ENCODE measurements at places on chromosomes 1 and 21.

GRCh38 chr1:159113596-159114433 is 37.2 kb upstream of the AIM2 start:
- no peak overlapping the region for H3K27ac ChIP-seq
- no peak overlapping the region for H3K4me3 ChIP-seq
- peaks cover 7% of the 10 kb centered on the region for H3K4me1 ChIP-seq
- DNase-seq: no peak

DNA sequence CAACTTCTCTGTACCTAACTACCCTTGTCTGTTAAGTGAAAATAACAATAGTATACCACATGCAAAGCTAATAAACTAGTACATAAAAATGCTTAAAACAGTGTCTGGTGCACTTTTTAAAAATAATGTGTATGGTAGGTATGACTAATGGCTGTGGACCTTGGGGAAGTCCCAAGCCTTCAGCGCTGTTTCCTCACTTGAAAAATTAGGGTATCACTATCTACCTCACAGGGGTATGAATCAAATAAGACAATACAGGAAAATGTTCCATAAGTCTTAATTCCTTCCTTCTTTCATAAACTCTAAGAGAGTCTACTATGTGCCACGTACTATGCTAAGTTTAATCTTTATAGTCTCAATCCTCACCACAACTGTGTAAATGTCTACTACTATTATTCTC is 32.0 kb downstream of the EGLN1 start:
- no peak for DNase-seq
- no peak overlapping the region for H3K27ac ChIP-seq
- no peak overlapping the region for H3K4me3 ChIP-seq
- peaks cover 4% of the 10 kb centered on the region for H3K36me3 ChIP-seq
- H3K4me1 ChIP-seq: peaks cover 16% of the 10 kb centered on the region

DNA sequence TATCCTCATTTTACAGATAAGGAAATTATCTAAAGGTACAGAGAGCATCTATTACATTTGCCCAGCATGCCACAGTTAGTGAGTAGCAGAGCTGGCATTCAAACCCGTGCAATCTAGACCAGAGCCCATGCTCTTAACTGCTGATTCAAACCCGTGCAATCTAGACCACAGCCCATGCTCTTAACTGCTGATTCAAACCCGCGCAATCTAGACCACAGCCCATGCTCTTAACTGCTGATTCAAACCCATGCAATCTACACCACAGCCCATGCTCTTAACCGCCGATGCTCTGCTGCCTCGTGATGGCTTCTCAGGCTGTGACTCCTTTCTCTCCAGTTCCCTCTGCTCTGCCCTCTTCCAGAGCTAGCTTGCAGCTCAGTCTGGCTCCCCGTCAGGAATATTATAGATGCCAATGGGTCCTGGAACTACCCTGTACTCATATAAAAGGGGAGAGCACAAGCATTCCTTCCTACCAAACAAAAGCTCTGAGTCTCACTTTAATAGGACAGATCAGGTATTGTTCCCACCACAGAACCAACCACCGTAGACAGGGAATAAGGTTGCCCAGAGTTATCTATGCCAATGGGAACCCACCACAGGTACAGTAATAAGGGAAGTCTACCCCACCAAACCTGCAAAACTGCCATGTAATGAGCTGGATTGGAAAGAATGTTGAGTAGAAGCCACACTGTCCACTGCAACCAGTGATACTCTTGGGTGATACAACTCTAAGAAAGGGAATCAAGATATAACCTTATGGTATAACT is 78.4 kb downstream of the SMYD3 start:
- DNase-seq: no peak
- H3K4me1 ChIP-seq: peaks cover 5% of the 10 kb centered on the region
- H3K4me3 ChIP-seq: no peak overlapping the region
- H3K36me3 ChIP-seq: no peaks in the 10 kb centered on the region

DNA sequence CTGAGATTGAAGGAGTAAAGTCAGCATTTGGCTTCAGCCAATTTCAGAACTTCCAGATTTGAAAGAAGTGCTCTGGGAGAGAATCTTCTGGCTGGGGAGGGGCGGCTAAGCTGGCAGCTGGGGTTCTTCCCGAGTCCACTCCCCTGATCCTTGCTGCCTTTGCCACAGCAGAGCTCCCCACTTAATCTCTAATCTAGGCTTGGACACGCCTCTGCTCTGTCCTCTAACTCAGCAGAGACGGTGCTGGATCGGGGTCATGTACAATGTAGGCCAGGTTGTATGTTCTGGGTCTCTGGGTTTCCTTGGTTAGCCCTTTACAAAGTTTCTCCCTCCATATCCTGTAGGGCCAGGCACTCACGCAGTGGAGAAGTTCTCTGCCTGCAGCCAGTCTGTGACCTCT is 10.1 kb upstream of the GSTM3 start:
- H3K4me3 ChIP-seq: no peak overlapping the region
- H3K4me1 ChIP-seq: no peaks in the 10 kb centered on the region
- H3K27me3 ChIP-seq: peaks cover 3% of the 10 kb centered on the region
- DNase-seq: no peak
- no peaks in the 10 kb centered on the region for H3K36me3 ChIP-seq

DNA sequence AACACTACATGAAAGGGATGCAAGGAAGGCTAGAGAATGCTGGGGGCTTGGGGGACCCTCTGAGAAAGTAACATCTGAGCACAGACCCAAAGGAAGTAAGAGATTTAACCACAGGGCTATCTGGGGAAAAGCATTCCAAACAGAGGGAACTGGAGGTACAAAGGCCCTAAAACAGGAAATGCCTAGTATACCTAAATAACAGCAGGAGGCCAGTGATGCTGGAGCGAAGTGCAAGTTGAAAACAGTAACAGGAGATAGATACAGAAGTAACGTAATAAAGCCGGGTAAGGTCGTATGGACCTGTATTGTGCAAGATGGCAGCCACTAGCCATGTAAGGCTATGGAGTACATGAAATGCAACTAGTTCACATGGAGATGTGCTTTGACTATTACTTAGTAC is 52.1 kb downstream of the CD34 start:
- peaks cover 38% of the 10 kb centered on the region for H3K4me1 ChIP-seq
- H3K27me3 ChIP-seq: peaks cover 2% of the 10 kb centered on the region
- no peak overlapping the region for H3K4me3 ChIP-seq
- peaks cover 13% of the 10 kb centered on the region for H3K36me3 ChIP-seq

GRCh38 chr1:214018386-214019268 is 30.9 kb downstream of the PROX1 start:
- no peak for DNase-seq
- peaks cover 4% of the 10 kb centered on the region for H3K36me3 ChIP-seq
- no peak overlapping the region for H3K4me3 ChIP-seq
- no peak overlapping the region for H3K27ac ChIP-seq

DNA sequence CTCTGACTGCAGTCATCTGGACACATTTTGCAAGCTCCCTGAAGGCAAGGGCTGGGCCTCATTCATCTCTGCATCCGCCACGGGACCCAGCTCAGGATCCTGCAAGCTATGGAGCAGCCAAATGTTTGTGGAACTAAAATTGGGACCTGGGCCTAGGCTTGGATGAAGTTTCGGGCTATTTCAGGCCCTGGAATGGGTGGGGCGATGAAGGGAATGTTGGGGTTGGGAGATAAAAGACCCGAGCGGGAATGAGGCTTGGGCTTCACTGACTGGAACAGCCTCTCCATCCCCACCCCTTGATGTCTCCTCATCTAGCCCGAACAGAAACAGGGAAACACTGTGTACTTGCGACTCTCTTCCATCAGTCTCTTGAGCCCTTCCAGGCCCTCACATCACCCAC is 7.3 kb upstream of the AHCYL1 start:
- no peak overlapping the region for H3K27ac ChIP-seq
- H3K36me3 ChIP-seq: no peaks in the 10 kb centered on the region
- DNase-seq: no peak

DNA sequence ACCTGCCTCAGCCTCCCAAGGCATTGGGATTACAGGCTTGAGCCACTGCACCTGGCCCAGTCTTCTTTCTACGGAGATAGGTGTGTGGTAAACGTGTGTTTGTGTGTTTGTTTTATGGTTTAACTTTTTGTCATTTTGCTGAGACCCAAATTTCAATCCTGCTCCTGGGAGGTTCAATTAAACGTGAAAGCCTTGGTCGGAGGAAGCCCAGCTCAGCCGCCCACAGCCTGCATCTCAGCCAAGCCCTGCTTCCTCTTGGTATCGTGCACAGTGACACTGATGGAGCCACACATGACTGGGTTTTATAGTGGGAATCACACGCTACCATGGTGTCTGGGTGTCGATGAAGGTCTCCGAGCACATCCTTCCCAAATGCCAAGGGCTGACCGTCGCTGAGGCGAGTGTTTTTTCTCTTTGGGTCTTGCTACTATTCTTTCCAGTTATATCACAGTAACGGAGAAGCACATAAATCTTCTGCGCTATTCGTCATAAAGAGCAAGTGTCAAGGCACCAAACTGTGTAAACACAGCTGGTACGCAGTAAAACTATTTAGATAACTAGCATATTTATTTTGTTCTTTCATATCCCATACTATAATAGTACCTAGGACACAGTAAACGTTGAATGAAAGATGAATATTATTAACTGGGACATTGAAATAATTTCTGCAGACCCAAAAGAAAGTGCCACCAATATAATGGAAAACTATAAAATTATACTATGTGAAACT is 39.3 kb downstream of the HLCS start:
- H3K4me3 ChIP-seq: peak overlapping the region; percentile 51
- H3K4me1 ChIP-seq: peaks cover 38% of the 10 kb centered on the region
- DNase-seq: no peak
- H3K27ac ChIP-seq: no peak overlapping the region
- H3K27me3 ChIP-seq: no peaks in the 10 kb centered on the region

- H3K4me3 ChIP-seq: peak overlapping the region; percentile 85
- peak overlapping the region; percentile 59 for H3K27ac ChIP-seq
- H3K27me3 ChIP-seq: peaks cover 20% of the 10 kb centered on the region
- peaks cover 3% of the 10 kb centered on the region for H3K36me3 ChIP-seq
Measured at GRCh38 chr1:202145068-202145743, 669 bp upstream of the ARL8A start.

DNA sequence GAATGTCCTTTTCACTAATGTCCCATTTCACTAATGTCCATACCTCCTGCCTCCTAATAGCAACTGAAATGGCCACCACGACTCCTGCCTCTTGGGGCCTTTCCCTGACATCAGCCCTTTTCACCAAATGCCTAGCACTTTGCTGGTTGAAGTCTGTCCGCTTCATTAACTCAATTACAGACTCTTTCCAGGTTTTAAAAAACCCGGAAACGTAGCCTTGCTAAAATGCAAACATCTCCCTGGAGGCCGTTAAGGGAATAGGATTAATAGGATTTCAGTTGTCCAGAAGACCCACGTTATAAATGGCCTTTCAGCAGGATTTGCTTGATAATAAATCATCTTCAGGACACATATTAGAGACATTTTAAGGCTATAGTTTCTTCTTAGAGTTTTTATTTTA is 25.7 kb upstream of the ERO1B start:
- H3K4me1 ChIP-seq: no peaks in the 10 kb centered on the region
- H3K27me3 ChIP-seq: peaks cover 1% of the 10 kb centered on the region
- DNase-seq: no peak
- H3K4me3 ChIP-seq: no peak overlapping the region
- H3K27ac ChIP-seq: no peak overlapping the region

GRCh38 chr1:114155706-114156105 is 2.0 kb upstream of the SYT6 start:
- peaks cover 13% of the 10 kb centered on the region for H3K36me3 ChIP-seq
- H3K27ac ChIP-seq: peak overlapping the region; percentile 68
- no peak overlapping the region for H3K4me3 ChIP-seq
- DNase-seq: no peak

DNA sequence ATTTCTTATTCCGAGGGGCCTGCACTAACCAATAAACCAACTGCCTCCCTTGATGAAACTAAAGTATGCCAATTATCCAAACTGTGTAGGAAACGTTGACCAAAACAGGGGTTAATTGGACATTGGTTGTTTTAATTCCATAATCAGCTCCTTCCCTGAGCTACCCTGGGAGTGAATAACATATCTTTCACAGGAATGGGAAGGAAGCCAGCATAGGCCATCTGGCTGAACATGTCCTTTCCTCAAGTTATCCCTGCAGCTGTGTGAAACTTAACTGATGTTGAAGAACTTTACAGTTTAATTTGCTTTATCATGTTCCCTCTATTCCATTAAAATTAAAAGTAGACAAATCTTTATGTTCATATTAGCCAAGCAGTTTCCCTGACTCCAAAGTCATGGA is 75.4 kb downstream of the NRIP1 start:
- H3K4me1 ChIP-seq: peaks cover 11% of the 10 kb centered on the region
- H3K27me3 ChIP-seq: peaks cover 1% of the 10 kb centered on the region
- DNase-seq: no peak
- no peak overlapping the region for H3K27ac ChIP-seq

- no peak overlapping the region for H3K27ac ChIP-seq
- DNase-seq: no peak
- H3K4me1 ChIP-seq: no peaks in the 10 kb centered on the region
- H3K36me3 ChIP-seq: no peaks in the 10 kb centered on the region
- H3K27me3 ChIP-seq: no peaks in the 10 kb centered on the region
Measured at GRCh38 chr1:107343601-107344000, 202.8 kb downstream of the NTNG1 start.

- no peaks in the 10 kb centered on the region for H3K27me3 ChIP-seq
- no peak for DNase-seq
- no peaks in the 10 kb centered on the region for H3K4me1 ChIP-seq
Measured at GRCh38 chr1:16605213-16605525, 8.2 kb downstream of the NBPF1 start.

- DNase-seq: no peak
- H3K4me1 ChIP-seq: no peaks in the 10 kb centered on the region
- H3K36me3 ChIP-seq: no peaks in the 10 kb centered on the region
- peaks cover 10% of the 10 kb centered on the region for H3K27me3 ChIP-seq
Measured at GRCh38 chr1:6037338-6037762, 8.3 kb upstream of the KCNAB2 start.

- DNase-seq: no peak
- H3K4me1 ChIP-seq: no peaks in the 10 kb centered on the region
- H3K36me3 ChIP-seq: no peaks in the 10 kb centered on the region
- no peak overlapping the region for H3K4me3 ChIP-seq
- no peaks in the 10 kb centered on the region for H3K27me3 ChIP-seq
Measured at GRCh38 chr1:4838231-4838630, 183.8 kb downstream of the AJAP1 start.

GRCh38 chr1:93976291-93976690 is 67.1 kb upstream of the GCLM start:
- H3K4me3 ChIP-seq: no peak overlapping the region
- no peak overlapping the region for H3K27ac ChIP-seq
- peaks cover 3% of the 10 kb centered on the region for H3K36me3 ChIP-seq
- no peak for DNase-seq
- H3K4me1 ChIP-seq: peaks cover 3% of the 10 kb centered on the region

- no peaks in the 10 kb centered on the region for H3K27me3 ChIP-seq
- no peak overlapping the region for H3K4me3 ChIP-seq
- H3K27ac ChIP-seq: no peak overlapping the region
- no peaks in the 10 kb centered on the region for H3K4me1 ChIP-seq
Measured at GRCh38 chr1:167957710-167958109, 20.8 kb upstream of the MPC2 start.

GRCh38 chr1:15303935-15304334 is 56.9 kb downstream of the FHAD1 start:
- H3K4me3 ChIP-seq: no peak overlapping the region
- H3K27ac ChIP-seq: no peak overlapping the region
- peaks cover 19% of the 10 kb centered on the region for H3K36me3 ChIP-seq
- peaks cover 5% of the 10 kb centered on the region for H3K27me3 ChIP-seq
- DNase-seq: no peak

- no peaks in the 10 kb centered on the region for H3K27me3 ChIP-seq
- H3K36me3 ChIP-seq: no peaks in the 10 kb centered on the region
- H3K4me3 ChIP-seq: no peak overlapping the region
- H3K27ac ChIP-seq: no peak overlapping the region
Measured at GRCh38 chr1:38444311-38444710, 397.7 kb upstream of the POU3F1 start.
